ENCODE measurements at places on chromosomes 11 and 22.

GRCh38 chr22:19607192-19608002, 83.2 kb upstream of the CLDN5 start:
- peak; percentile 94 for DNase-seq

DNA sequence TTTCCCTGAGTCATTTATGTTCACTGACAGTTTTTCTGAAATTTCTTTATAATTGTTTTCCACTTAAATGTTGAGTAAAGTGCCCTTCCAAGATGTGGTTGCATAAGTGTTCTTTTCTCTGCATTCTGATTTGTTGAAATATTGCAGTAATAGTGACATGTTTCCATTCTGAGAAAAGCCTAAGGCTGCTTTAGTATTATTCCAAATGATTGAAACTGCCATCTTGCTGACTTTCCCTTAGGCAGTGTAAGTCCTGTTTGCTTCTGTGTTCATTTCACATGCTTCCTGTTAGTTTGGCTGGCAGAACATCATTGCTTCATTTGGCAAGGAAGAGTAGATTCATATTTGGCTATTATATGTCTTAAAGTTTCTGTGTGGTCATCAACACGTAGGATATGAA, 146.5 kb downstream of the ELP4 start:
- DNase-seq: no peak

DNA sequence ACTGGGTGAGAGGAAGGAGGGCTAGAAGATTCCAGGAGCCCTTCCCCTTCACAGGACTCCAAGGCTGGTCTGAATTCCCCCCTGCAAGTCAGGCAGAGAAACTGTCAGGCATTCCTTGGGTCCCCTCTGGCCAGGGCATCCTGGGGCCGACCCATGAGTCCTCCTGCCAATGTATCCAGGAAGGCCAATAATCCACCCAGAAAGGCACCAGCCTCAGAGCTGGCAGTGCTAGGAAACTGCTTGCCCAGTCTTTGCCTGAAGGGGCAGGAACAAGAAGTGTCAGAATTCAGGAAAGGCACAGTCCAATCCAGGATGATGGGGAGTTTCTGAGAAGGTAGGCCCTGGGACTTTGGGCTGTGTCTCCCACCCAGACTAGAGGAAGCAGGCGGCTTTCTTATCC, 41.0 kb downstream of the BUD13 start:
- DNase-seq: no peak

DNA sequence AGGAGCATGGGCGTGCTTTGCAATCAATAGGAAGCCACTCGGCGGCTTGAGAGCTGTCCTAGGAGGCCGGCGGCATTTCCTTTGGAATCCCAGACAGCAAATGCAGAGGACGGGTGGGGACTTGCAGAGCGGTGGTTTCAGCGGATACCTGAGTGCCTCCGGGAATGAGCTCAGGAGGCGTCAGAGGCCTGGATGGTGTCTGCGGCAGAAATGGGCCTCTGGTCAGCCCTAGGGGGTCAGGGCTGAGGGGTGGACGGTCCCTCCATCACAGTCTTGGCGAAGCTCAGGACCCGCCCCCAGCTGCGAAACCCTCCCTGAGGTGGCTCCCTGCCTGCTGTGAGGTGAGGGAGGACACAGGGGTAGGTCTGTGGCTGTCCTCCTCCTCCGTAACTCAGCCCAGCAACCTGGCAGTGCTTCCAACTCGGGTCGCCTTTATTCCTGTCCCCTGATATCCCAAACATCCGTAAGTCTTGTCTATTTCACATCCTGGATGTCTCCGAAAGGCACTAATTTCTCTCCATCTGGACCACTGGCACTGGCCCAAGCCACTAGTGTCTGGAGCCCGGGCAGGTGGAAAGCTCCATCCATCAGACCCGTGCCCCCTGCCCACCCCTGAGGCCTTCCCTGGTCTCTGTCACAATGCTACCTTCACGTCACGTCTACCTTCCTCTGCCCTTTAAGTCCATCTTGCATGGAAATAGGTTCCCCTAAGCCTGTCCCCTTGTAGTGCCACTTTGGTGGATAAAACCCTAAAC, 686.6 kb downstream of the BRD1 start:
- no peak for DNase-seq

DNA sequence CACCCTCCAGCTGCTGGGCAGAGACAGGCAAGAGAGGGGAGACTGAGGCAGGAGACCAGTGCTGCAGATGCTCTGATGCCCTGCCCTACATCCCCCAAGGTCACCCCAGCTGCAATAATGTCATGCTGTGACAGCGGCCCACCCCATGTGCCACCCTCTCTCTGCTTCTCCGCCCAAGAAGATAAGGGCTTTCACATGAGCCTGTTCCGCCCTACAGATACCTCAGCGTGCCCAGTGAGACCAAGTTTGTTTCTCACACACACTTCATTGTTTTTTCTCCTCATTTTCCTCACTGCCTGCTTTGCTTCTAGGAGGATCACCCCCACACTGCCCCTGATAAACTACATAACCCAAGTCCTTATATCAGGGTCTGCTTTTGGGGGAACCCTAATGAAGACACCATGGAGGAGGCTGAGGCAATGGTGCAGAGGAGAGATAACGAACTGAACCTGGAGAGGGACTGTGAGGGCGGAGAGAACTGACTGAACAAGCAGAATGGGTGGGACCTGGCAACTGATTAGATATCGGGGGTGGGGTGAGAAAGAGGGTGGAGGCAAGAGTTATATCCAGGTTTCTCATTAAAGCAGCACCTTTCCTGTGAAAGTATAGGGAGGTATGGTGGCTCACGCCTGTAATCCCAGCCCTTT, 37.5 kb upstream of the TSKU start:
- DNase-seq: no peak

GRCh38 chr11:70783356-70783755, 385.0 kb downstream of the CTTN start:
- no peak for DNase-seq

DNA sequence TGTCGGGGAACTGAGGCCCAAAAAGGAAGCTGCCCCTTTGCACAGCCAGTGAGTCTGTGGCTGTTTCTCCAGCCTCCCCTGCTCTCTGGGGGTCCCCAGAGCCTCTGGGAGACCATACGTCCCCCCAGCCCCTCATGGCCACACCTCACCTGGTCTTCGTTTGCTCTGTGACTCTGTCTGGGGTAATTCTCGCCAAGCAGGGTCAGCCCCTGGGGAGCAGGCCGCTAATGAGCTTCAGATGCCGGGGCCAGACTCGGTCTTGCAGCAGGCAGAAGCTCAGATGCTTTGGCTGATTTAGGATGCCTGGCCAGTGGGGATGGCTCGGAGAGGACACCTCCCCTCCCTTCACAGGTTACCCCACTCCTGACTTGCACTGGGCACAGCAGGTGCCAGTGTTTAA, 24.1 kb upstream of the WNT11 start:
- no peak for DNase-seq

DNA sequence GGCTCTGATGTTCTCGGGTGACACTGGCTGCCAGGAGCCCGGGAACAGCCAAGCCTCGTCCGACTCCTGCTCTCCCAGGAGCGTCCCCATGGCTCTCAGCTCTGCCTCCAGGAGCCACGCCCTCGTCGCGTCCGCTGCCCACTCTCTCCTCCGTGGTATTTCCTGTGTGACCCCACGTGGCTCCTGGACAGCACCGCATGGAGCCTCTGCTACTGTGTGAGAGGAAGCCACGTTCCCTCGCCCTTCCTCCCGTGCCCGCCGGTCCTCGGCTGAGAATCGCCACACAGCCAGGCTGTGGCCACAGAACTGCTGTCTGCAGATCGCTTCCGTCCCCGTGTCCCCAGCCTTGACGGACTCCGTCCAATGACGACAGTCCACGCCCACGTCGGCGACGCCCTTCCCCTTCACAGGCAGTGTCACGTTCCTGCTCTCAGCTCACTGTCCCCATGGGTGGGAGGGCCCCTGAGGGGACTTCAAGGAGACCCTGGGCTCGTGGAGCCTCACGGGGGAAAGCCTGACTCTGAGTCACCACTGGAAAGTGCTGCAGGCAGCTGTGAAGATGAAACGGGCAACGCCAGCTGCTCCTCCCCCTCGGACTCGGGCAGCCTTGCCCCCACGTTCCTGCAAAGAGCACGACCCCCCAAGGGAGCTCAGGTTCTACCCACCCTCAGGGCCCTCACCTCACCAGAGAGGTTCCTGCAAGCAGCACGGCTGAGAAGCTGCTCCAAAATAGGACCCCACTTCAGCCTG, 458.5 kb downstream of the BRD1 start:
- no peak for DNase-seq

- DNase-seq: no peak
Measured at GRCh38 chr11:10247011-10247410, 47.0 kb downstream of the SBF2 start.

DNA sequence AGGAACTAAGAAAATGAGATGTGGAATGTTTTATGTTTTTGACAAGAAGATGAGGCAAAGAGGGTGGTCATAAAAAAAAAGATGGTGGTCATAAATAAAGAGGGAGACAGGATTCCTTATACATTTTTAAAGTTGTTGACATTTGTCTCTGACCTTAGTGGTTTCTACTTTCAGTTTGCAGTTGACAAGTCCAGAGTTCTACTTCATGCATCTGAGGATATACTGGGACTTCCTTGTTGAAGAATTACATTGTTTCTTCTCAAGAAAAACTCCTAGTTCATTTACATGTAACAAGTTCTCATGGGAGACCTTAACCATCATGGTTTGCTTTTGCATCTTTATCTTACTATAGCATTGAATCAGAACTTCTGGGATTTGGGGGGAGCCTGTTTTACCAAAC, 1.2 kb downstream of the OR6X1 start:
- no peak for DNase-seq

DNA sequence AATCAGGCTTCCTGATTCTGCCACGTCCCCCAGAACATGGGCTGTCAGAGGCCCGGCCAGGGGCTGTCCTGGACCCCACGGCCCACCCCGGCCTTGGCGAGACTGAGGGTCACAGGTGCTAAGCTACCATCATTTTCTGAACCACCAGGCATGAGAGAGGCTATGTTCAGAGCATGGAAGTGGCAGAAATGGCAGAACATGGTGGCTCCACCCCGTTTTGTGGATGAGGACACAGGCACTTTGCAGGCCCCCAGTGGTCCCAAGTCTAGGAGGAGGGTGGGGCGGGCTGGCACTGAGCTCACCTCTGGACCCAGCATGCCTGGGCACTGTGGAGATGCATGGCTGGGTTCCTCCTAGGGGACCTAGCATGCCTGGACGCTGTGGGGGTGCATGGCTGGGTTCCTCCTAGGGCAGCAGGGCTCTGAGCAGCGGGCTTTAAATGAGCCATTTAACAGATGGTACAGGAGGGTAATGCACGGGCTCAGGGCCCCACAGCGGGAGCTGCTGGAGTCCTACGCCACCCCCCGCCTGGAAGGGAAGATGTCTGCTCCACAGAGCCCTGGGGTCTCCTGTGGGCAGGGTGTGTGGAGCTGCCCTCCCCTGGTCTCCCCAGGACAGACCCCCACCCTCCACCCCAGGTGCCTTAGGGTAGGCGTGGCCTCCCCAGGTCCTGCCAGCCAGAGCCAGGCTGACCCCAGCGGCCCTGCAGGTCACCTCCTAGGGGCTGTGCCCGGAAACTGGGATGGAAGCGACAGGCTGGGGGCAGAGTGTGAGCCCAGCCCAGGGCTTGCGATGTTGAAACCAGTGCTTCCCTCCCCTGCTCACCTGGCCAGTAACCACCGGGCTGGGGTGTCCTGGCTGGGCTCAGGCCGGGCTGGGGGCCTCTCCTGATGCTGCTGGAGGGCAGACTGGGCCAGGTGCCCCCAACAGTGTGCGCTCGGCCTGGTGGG, 6.1 kb upstream of the MUC5AC start:
- DNase-seq: no peak

GRCh38 chr11:134260503-134260902, 7.1 kb downstream of the ACAD8 start:
- no peak for DNase-seq

DNA sequence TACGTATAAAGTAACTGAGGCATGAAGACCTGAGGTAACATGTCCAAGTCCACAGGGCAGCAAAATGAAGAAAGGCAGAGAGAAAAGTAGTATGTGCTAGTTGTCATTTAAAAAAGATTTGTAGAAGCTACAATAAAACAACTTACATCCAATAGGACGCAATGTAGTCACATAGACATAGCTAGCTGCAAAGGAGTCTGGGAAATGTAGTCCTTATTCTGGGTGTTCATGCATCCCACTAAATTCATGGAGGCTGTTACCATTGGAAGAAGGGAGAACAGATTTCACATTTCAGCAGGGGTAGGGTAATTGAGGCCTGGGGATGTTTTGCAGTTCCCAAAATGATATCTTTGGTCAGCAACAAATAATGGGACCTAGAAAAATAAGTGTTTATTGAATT, 571.4 kb downstream of the MIAT start:
- no peak for DNase-seq

GRCh38 chr11:68837583-68838571, 3.8 kb downstream of the CPT1A start:
- DNase-seq: no peak

GRCh38 chr11:134226806-134227325, 2.4 kb downstream of the VPS26B start:
- DNase-seq: no peak

DNA sequence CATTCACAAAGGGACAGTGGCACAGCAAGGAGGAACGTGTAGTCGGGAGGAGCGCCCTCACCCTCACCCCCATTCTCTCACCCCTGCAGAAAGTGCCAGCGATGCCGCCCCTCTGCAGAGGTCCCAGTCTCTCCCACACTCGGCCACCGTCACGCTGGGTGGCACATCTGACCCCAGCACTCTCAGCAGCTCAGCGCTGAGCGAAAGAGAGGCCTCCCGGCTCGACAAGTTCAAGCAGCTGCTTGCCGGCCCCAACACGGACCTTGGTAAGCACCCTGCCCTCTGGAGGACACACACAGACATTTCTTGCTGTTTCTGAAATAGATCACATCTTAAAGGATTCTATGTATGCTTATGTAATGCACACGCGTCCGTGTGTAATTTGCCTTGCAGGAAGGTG, 34.9 kb downstream of the TBC1D22A start:
- DNase-seq: no peak

- no peak for DNase-seq
Measured at GRCh38 chr11:122031813-122032212, 84.2 kb downstream of the BLID start.

DNA sequence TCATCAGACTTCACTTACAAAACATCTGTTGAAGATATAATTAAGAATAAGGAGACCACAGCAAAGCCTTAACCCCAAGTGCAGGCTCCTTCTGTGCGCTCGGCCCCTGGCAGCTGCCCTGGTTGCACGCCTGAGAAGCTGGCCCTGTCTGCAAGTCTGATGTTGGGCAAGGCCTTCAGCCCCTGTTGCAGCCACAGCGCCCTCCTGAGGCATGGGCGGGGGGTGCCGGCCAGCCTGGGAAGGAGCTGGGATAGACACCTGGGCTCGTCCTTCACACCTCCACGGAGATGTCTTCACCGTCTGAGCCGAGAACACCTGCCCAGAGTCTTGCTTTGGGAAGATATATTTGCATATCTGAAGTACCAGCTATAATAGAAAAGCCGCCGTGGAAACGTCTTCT, 104.1 kb downstream of the MPPED1 start:
- DNase-seq: no peak
